ENCODE measurements at places on chromosomes 7 and 10. TPM values are rescaled to one million over a fixed set of nuclear protein-coding genes. Genes with fewer than 3 reads are reported as not detected.

GIMAP5 gene
- total RNA-seq, result 15.0 TPM

SMO gene
- total RNA-seq, result 17.2 TPM

TEX47 gene
- not detected for total RNA-seq

SLC16A9 gene
- 0.25 TPM for total RNA-seq

IGFBP3 gene
- 519 TPM for total RNA-seq

MSS51 gene
- total RNA-seq, result 6.4 TPM

- no peak for DNase-seq
Observed at GRCh38 chr10:55374917-55375316, 573.9 kb upstream of the PCDH15 start.

GRCh38 chr10:51008346-51008745 is 65.9 kb upstream of the PRKG1 start:
- DNase-seq, result no peak

GRCh38 chr7:105003275-105003674 is 10.7 kb upstream of the KMT2E start:
- DNase-seq, result no peak

DNA sequence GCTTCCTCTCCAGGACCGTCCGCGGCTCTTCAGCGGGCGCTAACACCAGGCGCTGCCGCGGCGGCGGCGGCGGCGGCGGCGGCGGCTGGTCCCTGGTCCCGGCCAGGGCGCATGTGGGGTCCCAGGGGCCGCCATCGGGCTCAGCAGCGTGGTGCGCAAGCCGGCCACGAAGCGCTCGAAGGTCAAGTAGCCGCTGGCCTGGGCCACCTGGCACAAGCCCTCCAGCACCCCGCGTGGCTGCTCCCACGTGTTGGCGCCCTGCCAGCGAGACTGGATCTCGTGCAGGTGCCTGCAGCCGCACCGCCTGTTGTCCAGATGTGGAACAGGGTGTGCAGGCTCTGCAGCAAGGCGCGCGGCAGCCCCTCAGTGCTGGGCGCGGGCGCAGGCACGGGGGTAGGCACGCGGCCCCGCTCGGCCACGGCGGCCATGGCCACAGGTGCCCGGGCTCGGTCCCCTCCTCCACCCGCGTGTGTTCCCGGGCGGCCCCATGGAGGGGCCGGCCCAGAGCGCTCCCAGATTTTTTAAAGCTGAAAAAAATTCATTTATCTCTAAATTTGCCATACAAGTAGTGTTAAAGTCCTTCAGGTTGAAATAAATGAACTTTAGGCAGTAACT is 884.2 kb upstream of the ZNF722 start:
- no peak for DNase-seq

DNA sequence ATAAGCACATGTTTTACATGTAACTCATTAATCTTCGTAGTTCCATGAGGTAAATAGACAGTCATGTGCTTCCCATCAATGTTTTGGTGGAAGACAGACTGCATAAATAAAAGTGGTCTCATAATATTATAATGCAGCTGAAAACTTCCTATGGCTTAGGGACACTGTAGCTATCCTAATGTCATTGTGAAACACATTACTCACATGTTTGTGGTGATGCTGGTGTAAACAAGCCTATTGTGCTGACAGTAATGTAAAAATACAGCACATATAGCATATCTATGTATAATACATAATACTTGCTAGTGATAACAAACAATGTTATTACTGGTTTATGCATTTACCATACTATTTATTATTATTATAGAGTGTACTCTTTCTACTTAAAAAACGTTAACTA is 37.2 kb upstream of the PLXDC2 start:
- no peak for DNase-seq

DNA sequence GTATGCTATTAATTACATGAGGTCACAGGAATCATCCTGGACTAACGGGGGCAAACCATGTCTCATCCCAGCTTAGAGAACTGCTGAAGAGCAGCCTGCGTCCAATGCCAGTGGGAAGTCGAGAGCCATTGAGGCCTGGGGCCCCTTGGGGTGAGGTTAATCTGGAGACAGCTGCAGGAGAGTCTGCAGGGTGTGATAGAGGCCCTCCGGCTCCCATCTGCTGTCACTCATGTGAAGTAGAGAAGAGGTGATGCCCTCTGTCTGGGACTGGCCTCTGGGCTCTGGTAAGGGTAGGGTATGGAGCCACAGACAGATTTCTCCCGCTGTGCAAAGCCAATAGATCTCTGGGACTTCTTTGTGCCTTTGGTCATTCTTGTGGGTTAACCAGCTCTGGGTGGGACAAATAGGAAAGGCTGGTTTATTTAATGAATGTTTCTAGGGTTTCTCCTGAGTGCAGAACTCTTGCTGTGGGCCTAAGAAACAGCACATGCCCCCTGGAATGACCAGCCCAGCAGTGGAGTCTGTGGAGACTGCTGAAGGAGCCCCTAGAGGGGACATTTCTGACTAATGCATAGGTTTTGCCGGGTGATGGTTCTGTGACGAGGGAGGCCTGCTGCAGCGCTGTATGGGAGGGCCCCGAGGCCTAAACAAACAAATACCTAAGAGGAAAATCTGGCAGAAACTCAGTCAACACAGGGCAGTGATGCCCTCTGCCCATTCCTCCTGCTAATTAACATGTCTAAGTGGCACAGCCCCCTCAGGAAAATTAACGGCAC is 34.5 kb downstream of the CRHR2 start:
- no peak for DNase-seq
